ENCODE measurements at places on chromosomes 3 and 15. TPM values are rescaled to one million over a fixed set of nuclear protein-coding genes. Genes with fewer than 3 reads are reported as not detected.

The PLA2G4B gene
- under 0.01 TPM for total RNA-seq

DNA sequence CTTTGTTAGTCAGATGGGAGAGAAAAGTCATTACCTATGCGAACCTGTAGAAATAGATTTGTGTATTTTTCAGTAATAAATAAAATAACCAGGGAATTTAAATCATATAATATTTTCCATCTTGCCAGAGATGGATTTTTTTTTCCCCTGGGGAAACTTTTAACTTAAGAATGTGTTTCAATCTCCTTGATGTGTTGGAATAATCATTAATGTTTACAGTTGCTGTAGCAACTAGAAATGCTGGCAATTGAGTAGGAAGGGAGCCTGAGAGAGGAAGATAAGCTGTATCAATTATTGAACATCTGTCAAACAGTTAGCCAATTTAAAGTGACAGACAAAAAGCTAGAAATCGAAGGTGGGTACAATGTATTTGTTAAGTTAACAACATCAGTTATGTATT, 259.5 kb downstream of the IL5RA start:
- no peak overlapping the region for H3K4me3 ChIP-seq
- H3K27me3 ChIP-seq, result no peaks in the 10 kb centered on the region
- H3K4me1 ChIP-seq, result no peaks in the 10 kb centered on the region

DNA sequence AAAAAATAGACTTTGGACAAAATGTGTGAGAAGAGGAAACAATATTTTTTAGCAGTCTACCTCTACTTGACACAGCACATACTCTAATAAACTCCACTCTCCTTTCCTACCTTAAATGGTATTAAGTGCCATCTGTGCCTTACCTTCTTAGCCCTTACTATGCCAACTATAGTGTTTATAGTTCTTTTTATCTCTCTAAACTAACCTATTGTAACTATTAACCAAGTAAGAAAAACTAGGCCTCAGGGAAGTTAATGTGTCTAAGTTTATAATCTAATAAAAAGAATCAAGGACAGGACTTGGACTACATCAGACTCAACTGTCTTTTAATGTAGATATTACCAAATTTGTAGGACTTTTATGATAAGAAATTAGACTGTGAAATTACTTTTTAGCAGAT, 251.7 kb upstream of the ROBO2 start:
- no peaks in the 10 kb centered on the region for H3K27me3 ChIP-seq
- H3K4me3 ChIP-seq, result no peak overlapping the region
- H3K36me3 ChIP-seq, result no peaks in the 10 kb centered on the region
- no peak for DNase-seq
- no peak overlapping the region for H3K27ac ChIP-seq
- no peaks in the 10 kb centered on the region for H3K4me1 ChIP-seq

DNA sequence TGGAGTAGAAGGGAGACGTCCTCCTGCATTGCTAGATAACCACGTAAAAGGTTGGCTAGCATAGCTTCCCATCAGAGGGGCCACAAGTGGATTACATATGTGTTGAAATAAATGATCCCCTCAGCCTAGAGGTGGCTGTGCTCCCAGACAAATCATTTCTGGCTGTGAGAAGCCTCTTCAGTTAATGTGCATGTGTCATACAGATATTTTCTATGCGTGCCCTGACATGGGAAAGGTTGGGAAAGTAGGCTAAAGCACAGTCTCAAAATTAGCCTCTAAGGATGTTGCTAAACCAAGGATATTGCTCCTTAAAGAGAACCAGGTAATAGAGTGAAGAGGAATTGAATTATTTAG, 17.8 kb downstream of the USP3 start:
- H3K27ac ChIP-seq, result no peak overlapping the region
- no peak overlapping the region for H3K4me3 ChIP-seq
- H3K4me1 ChIP-seq, result peaks cover 22% of the 10 kb centered on the region
- no peaks in the 10 kb centered on the region for H3K27me3 ChIP-seq
- DNase-seq, result no peak

DNA sequence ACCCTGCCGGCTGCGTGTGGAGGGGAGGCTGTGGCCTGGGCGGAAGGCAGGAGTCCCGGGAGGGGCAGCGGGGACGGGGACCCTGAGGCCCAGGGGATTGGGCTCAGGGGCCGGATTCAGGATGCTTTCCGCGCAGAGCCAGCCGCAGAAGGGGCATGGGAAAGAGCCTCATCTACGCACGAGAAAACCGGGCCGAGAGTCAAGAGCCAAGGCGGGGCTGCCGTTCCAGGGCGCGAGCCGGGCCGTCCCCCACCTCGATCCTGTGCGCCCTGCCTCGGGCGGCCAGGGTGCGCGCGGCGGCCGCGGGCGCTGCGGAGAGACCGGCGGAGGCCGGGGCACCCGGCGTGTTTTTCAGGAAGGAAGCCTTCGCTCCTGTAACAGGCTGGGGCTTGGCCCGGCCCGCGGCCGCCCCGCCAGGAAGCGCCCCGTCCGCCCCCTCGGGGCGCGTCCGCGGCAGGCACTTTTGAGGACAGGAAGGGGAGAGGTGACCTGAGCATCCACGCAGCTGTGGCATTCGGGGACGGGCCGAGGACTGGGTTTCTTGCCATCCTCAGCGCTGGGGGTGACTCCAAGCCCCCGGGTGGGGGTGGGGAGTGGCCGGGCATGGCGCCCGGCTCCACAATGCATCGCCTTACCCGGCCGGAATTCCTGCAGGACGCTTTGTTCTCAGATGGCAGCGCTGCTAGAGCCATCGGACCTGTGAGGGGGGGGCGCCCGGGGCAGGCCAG, 62.3 kb upstream of the GATA2 start:
- no peak overlapping the region for H3K4me3 ChIP-seq
- H3K4me1 ChIP-seq, result no peaks in the 10 kb centered on the region
- peaks cover 36% of the 10 kb centered on the region for H3K27me3 ChIP-seq
- H3K27ac ChIP-seq, result no peak overlapping the region
- no peaks in the 10 kb centered on the region for H3K36me3 ChIP-seq

Measured in IMR-90 (cell line).